ENCODE measurements at places on chromosomes 5 and 9. TPM values are rescaled to one million over a fixed set of nuclear protein-coding genes. Genes with fewer than 3 reads are reported as not detected.
A peak's percentile ranks its signal among the peaks of the same experiment; 100 is the strongest.

GRCh38 chr9:10050016-10050415, 562.8 kb downstream of the PTPRD start:
- DNase-seq, result peak; percentile 55

DNA sequence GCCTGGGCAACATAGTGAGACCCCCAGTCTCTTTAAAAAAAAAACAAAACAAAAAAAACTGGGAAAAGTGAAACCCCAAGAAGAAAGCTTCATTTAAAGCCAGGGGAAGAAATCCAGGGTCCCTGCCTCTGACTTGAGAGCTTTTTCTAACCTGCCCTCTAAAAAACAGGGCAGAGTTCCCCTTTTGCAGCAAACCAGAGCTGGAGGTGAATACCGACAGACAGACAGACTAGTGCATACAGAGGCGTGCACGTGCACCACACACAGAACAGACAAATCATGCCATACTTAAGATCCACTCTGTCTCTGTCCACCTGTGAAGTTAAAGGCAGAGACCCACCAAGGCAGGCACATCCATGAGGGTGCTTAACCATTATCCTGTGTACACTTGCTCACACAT, 11.7 kb upstream of the AQP3 start:
- no peak for DNase-seq

GRCh38 chr9:111726949-111727348, 65.5 kb downstream of the GNG10 start:
- no peak for DNase-seq

DNA sequence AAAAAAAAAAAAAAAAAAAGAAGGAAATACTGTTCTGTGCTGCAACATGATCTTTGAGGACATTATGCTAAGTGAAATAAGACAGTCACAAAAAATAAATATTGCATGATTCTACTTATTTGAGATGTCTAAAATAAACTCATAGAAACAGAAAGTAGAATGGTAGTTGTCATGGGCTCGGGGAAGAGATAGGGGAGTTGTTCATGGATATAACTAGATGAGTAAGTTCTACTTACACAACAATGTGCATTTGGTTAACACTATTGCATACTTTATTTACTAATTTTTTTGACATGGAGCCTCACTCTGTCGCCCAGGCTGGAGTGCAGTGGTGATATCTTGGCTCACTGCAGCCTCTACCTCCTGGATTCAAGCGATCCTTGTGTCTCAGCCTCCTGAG, 15.2 kb downstream of the MAML1 start:
- DNase-seq, result peak; percentile 38

GRCh38 chr9:100063185-100063584, 35.6 kb downstream of the ERP44 start:
- no peak for DNase-seq

GRCh38 chr5:90484540-90484939, 9.9 kb downstream of the POLR3G start:
- DNase-seq, result no peak

DNA sequence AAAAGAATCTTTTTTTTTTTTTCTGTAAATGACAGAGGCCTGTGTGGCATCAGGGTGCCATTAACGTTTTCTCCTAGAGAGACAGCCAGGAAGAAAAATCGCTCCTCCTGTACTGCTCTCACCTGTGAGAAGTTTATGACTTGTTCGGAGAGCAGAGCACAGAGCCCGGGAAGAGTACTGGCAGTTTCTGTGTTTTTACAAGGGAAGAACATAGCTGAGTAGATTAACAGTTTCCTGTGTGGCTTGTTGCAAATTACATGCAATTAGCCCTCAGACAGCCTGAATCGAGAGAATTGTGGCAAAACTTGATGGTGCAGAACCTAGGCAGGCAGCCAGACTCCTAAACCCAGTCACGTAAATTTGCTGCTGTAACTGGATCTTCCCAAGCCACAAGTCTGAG, 32.1 kb downstream of the PRKACG start:
- DNase-seq, result no peak

DNA sequence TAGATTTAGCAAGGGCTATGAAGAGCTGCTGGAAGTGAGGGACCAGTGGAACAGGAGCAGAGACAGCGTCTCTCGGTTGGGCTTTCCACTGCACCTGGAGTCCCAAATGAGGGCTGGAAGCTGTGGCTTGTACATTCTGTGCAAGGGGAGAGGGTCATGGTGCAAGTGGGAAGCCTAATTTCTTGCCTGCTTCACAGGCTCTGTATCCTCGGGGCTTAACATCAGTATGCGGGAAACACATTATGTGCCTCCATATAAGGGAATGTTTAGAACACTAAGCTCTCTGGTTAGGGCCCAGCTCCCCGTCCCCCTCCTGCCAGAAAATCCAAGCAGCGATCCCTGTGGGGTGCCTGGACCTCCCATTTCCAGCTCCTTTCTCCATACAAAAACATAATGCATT, 89.0 kb upstream of the NIPAL4 start:
- no peak for DNase-seq

GRCh38 chr5:61329550-61330128, 2.4 kb upstream of the ZSWIM6 start:
- DNase-seq, result peak; percentile 34

DNA sequence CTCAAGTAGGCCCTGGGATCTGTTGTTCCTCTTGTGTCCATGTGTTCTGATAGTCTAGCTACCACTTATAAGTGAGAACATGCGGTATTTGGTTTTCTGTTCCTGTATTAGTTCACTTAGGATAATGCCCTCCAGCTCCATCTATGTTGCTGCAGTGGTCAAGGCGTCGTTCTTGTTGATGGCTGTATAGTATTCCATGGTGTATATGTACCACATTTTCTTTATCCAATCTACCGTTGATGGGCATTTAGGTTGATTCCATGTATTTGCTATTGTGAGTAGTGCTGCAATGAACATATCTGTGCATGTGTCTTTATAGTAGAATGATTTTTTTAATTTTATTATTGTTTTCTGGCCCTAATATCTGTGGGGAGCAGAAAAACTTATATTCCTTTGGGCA, 74.3 kb downstream of the MAT2B start:
- no peak for DNase-seq

DNA sequence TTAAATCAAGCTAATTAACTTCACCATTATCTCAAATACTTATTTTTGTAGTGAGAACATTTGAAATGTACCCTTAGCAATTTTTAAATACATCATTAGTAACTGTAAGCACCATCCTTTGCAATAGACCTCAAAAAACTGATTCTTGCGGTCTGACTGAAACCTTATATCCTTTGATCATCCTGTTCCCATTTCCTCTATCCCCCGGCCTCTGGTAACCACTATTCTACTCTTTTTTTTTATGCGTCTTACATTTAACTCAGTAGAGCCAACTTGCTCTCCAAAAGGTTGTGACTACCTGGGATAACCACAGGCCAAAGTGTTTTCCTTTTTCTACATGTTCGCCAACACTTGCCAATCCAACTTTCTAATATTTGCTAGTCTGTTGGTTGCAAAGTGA, 106.1 kb downstream of the IRX1 start:
- DNase-seq, result no peak

- peak; percentile 6 for DNase-seq
Observed at GRCh38 chr5:160105686-160106360, 13.4 kb downstream of the PWWP2A start.

TAS2R1 gene
- total RNA-seq, result not detected

POLR1E gene
- total RNA-seq, result 27.5 TPM

All from GM23248 (cell line).